Neural progenitor cell (in vitro differentiated cells): ENCODE measurements at places on chromosomes 6 and 20.

DNA sequence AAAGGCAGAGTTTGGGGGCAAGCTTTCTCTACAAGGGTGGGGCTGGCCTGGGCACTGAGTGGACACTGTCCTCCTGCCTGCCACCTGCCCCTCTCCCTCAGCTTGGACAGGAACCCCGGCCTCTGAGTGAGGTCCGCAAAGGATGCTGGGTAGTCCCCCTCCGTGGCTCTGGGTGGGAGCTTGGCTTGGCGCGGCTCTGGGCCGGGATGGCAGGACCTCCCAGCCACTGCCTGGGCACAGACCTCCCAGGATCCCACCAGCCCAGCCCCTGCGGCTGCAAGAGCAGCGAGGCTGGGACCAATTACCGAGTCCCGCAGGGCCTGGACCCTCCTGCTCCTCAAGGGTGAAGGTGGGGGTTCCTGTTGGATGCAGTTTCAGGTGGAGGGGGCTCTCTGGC lies 2.9 kb upstream of the SOX18 start:
- no peak for DNase-seq

- DNase-seq, result peak; percentile 70
These were observed 2.2 kb downstream of the QKI start for GRCh38 chr6:163416557-163417253.

GRCh38 chr20:20525756-20526155 lies 157.9 kb downstream of the INSM1 start:
- no peak for DNase-seq

GRCh38 chr6:66717801-66718200 lies 1010.8 kb upstream of the EYS start:
- peak; percentile 34 for DNase-seq

DNA sequence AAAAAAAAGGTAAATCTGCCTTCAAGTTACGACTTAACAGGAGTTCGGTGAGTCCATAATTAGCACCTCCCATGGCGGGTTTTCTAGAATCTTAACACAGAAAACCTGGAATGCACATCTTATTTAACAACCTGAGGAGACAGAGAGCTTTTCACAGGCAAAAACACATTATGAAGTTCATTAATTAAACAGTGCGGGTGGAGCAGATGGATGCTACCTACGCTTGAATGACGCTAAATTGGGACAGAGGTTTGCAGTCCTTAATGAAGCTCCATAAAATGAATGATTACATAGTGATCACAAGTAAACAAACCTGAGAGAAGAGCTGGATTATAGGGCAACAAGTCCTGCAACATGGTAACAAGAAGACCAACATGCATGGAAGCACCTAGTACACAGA lies 81.0 kb downstream of the INSM1 start:
- DNase-seq, result no peak

- no peak for DNase-seq
These were observed 79.6 kb downstream of the RPS12 start for GRCh38 chr6:132893772-132894490.

DNA sequence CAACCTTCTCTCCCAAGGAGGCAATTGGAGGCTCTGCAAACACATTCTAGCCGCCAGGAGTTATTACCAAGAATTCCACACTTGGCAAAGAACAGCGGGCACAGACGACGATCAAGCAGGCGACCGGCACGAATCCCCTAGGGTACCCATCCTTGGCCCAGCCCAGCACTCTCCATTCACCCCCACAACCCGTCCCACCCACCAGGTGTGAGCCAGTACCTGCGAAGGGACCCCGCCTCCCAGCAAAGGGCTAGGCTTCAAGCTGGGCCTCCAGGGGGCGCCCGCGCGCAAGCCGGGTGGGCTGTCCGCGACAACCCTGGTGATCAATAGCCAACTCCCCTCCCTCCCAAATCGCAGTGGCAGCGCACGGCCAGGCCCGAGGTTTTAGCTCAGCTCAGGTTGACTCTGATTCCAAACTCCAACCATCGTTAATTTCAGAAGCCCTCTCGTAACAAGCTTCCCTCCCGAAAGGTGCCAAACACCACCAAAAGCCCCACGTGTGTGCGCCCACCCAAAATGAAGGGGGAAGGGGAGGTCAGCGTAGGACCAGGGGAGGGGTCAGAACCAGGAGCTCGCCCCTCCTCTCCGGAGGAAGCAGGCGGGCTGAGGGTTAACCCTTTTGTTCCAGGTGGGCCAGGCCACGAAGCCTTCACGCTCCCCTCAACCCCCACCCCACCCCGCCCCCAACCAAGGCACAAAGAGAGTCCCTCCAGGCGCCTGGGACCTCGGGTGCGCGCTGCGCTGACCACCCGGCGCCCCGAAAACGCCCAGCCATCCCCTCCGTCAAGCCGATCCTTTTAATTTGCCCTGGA lies 2.1 kb downstream of the SALL4 start:
- peak; percentile 93 for DNase-seq

DNA sequence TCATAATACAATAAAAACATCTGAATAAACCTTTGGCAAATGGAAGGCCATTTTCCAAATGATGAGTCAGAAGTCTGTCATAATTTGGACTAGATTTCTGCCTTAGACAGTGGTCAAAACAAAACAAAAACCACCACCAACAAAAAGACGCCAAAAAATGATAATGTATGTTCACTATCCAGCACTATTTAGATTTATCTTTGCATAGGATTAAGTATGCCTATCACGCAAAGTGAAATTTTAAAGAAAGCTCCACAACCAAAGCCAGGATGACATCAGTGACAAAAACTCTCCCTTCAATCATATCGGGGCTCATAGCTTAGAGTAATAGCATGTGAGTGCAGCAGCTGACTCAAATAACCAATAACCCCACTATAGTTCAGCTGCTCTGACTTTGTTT lies 201.9 kb downstream of the MOXD1 start:
- no peak for DNase-seq

- no peak for DNase-seq
These were observed 9.7 kb downstream of the LRRN4 start for GRCh38 chr20:6044115-6044514.

GRCh38 chr6:104381907-104382306 lies 477.8 kb downstream of the HACE1 start:
- DNase-seq, result no peak

- DNase-seq, result peak; percentile 87
These were observed at the start of gene ZBTB46 for GRCh38 chr20:63830841-63831588. TSS of gene ZBTB46 (minus strand) at chr20:63831264. CDS start at chr20:63790757, 40,507 bp downstream.

- DNase-seq, result no peak
These were observed 1.8 kb downstream of the NFKBIE start for GRCh38 chr6:44263354-44264100.

DNA sequence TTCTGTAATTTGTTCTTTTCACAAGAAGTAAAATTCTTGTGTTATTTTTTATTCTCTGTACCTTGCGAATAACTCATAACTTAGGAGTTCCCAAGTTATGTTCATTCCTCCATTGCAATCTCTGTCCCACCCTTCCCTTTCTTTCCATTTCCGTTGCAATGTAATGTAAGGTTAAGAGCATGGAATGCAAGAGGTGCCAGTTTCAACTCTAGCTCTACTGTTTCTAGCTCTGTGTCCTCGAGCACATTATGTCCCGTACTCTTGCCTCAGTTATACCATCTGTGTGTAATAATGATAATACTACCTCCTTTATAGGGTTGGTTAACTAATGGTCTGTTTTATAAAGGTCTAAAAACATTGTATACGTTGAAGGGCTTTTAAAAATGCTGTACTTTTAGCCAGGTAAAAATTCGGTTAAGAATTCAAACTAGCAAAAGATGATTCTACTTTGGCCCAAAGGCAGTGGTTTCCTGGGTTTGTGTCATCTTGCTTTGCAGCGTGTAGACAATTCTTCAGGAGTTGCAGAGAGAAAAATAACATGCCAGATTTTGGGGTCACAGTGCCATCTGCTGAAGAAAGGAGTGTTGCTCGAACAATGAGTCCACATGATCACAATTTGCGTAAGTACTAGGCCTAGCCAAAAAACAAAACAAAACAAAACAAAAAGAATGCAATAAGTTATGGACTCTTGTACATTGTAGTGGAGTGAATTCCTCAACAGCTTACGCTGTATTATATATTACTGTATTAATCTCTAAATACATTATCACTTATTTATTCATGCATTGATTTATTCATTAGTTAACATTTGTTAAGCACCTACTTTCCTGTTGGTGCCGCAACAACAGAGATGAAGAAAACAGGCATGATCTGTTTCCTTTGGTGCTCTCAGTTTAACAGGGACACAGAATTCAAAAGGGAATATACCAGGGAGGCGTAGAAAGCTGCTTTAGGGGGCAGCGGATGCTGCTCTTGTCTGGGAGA lies 10.0 kb upstream of the PFDN4 start:
- DNase-seq, result peak; percentile 43

DNA sequence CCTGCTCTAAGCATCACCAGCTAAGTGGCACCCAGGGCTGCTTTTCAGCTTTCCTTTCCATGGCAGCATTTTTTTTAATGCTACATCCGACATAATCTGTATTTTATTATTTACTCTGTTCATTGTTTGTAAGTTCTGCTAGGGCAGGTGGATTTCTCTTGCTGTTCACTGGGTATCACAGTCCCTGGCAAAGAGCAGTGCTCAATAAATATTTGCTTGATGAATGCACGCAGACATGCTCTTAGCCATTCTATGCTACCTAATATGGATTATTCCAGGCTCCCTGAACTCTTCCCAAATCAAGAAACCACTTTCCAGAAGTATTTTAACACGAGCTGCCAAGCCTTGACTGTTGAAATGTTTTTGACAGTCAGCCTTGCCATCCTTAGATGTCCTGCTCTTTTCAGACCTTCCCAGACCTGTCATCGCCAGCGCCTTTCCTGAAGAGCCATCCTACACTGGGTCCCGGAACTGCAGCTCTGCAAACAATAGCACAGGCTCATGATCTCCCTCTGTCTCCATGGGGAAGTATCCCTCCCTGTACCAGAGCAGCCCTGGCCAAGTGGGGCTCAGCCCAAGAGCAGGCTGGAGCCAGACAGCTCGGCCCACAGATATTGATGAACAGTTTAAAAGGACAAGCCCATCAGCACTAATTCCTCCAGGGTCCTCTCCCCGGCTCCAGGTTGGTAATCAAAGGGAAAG lies 136.5 kb upstream of the CDH4 start:
- peak; percentile 40 for DNase-seq
